ENCODE measurements at places on chromosomes 5 and 9.
A peak's percentile ranks its signal among the peaks of the same experiment; 100 is the strongest.

GRCh38 chr9:7246917-7247522, 489.2 kb downstream of the KDM4C start:
- peak; percentile 14 for DNase-seq

DNA sequence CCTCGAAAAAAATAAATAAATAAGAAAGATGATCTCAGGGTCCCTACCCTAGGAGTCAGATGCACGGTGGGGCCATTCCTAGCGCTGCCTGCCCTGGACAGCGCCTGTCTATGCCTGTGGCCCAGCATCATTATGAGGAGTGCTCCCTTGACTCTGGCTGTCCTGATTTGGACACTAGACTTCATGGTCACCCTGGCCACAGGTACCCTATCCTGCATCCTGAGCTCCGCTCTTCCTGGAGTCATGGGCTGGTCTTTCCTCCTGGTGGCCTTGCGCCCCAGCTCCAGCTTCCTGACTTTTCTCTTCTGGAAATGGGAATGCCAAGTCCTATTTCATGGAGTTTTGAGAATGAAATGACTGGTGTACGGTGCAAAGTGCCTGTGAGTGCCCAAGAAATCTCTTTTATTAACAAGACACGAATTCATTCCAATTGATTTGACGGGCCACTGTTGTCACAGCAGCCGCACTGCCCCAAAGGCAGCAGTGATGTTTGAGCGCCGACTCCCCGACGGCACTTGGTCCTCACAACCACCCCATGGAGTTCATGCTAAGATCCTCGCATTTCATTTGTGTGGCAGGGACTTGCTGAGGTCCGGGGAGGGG, 564 bp upstream of the AIF1L start:
- no peak for DNase-seq

GRCh38 chr5:8213701-8214240, 344.8 kb downstream of the MTRR start:
- DNase-seq, result no peak

DNA sequence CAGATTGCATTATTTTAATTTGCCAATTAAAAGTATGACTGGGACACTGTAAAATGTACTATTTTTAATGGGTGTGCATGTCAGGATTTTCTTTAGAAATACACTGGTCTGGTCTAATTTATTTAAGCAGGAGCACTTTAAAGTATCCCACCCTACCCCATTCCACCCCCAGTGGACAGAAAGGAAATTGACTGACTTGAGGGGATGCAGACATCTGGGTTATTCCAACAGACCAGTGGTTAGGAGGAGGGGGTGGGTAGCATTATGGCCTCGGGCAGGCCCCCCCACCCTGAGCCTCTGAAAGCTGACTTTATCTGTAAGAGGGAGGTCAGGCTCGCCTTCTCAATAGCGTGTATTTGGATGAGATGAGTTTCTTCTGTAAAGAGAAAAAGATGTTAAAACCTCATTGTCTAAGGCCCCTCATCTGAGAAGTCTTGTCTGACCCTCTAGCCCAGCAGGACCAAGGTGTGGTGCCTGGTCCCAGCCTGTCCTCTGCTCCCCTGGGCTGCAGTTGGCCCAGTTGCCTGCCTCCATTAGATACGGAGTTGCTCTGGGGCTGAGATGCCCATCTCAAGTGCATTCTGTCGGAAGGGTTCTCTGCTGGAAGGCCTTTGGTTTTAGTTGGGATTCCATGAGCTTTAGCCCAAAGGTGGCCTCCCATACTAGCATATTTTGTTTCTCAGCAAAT, 4.4 kb downstream of the HNRNPAB start:
- DNase-seq, result no peak

DNA sequence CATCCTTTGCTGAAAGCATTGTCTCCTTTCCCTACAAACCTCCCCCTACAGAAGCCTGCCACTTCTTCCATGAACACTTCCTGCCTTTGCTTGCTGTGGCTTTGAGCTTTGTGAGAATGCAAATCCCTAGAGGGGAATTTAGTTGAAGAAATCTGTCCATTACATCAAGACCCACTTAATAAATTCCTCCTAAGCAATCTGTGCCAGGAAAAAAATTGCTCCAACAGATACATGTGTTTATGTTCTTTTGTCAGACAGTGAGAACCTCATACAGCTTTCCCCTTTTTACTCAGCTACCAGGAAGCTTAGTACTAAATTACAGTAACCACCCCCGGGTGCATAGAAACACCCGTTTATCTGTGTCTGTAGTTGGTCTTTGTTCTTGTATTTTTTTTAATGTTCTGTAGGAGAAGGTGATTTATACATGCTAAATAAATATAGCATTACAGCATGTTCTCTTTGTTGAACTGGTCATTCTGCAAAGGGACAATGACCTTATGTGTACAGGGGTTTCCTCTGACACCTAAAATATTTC, 43.9 kb downstream of the SH3TC2 start:
- no peak for DNase-seq

- no peak for DNase-seq
Observed at GRCh38 chr5:59020611-59021285, 437.9 kb downstream of the RAB3C start.

DNA sequence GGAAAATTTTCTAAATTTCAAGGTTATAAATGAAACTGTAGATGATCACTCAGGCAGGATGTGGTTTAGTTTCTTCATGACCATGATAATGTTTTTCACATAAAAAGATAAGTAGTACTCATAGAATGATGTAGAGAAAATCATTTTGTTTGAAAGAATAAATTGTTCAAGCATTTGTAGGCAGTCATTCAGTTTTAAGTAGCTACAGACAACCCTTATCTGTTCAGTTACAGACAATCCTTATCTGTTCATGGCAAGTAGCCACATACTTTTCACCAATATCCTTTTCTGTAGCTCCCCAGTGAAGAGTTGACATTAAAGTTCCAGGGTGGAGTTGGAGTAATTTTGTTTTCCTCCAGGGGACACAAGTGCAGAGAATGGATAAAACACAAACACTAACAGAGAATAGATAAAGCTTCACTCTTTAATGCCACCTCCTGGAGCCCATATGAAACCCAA, 278.1 kb upstream of the TNC start:
- no peak for DNase-seq

DNA sequence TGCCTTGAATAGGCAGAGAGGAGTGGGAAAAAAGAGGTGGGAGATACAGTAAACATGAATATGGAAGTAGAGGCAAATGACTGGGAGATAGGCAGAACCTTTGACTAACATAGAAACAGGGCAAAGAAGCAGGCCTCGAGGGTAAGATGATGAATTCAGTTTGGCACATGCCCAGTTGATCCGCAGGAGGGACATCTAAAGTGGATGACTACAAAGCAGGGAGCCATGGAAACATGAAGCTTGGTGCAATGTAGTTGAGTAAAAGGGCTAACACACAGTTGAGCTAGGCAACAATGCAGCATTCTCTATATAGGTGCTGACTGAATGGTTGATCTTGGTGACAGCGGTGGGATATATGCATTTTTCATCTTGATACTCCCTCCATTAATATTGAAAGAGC, 253.8 kb downstream of the DMRT2 start:
- DNase-seq, result no peak

- no peak for DNase-seq
Observed at GRCh38 chr5:178201927-178202235, 2.5 kb upstream of the HNRNPAB start.

DNA sequence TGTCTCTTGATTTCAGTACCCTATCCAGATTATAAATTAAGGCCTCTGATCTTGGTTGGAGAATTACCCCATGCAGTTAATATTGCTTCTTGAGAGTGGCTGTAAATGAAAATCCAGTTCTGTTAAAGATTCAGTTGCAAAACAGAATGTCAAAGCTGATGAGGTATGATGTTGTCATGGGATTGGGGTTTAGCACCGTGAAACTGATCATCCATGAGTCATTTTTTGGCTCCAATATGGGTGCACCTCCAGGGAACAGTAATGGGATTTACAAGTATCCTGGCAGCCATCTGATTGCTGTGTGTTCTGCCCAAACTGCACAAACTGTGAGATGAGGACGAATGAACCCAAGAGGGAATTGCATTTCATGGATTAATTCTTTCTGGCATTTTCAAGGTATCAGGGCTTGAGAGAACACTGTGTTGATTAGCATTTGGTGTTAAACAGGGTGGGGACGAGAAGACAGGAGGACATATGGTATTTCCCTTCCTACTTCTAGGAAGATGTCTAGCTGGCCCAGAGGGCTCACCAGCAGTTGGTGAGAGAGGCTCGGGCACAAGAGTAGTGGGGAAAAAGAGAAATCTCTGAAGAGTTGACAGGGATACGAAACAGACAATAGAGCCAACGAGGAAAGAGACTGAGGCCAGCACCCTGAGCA, 214.7 kb downstream of the GAS1 start:
- peak; percentile 84 for DNase-seq

- no peak for DNase-seq
Observed at GRCh38 chr9:92637886-92638620, 31.9 kb downstream of the IPPK start.

DNA sequence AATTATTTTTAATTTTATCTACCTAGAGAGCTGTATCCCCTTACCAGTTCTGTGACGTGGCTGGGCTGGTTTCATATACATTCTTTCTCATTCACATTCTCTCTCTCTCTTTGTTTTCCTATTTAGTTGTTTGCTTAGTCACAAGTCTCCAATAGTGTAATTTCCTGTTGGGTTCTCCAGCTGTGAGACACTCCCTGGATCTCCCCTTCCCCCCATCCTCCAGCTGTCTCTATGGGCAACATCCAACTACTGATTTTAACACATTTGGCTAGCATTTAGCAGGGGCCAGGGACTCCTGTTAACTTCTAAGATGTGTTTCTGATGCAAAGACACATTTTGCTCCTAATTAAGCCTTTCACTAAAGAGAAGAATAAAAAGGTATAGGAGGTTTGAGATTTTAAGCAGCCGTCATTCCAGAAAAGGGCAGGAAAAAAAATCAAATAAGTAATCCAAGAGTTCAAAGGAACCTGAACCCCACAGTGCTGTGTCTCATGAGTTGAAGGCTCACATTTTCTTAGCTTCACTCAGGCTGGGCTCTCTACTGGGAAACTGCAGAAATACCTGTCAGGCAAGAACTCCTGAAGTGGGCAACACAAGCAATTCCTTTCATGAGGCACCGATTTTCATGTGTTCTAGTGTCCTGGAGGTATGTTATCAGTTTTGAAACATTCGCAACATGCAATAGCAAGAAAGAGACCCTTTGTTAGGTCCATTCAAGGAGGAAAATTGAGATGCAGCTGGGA, 198.7 kb upstream of the C9orf72 start:
- DNase-seq, result no peak

DNA sequence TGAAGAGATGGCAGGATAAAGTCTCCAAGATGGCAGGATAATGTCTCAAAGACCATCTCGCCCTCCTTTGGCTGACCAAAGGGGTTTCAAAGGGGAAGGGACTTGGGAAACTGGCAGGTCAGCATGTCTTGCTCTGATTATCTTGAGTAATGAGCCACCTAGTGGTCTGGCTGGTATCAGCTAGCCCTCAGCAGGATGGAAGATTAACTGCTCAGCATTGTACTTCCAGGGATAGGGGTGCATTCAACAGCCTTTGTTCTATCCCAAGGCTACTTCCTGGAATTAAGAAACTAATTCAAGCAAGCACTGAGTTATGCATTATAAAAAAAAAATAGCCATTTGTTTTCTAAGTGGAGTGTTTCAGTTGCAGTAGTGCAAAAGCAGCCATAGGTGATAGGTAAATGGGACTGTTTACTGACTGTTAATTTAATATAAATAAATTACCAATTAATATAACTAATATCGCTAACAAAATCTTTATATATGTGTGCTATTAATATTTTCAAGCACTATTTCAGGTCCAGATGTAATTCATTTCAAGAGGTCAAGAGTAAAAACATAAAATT, 555.5 kb downstream of the CDH9 start:
- DNase-seq, result peak; percentile 55

GRCh38 chr9:22214497-22215031, 205.5 kb upstream of the CDKN2B start:
- no peak for DNase-seq

DNA sequence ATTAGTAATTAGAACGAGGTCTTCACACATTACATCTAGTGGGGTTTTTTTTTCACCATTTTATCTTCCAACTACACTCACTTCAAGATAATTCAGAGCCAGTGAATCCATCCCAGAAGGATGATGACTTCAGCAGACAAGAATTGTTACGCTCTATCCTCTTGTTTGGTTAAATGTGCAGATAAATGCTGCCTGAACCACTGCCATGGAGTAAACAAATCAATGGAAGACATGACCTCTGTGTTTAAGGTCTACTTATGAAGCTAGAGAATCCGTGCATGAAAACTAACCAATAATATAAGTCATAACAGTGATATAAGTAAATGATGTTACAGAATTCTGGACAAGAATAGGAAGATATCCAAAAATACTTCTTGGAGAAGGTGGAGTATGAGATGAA, 602.6 kb downstream of the TLR4 start:
- no peak for DNase-seq

DNA sequence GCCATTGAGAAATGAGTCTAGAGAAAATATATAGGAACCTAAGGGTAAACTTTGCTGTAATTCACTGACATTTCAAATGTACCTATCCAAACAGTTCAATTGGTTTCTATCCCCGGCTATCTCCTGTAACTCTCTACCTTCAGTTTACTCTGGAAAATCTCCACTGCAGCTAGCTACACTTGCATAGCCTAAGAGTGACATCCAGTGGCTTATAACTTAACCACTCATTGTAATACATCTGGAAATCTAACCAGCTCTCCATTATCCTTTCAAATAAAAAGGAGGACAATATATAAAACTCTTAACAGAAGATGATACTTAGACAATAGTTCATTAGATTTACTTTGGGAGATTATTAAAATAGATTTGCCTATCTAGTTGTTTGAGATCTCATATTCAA, 35.3 kb upstream of the SPDL1 start:
- peak; percentile 71 for DNase-seq

GRCh38 chr5:56585999-56586691, 229.2 kb upstream of the MAP3K1 start:
- DNase-seq, result peak; percentile 41

DNA sequence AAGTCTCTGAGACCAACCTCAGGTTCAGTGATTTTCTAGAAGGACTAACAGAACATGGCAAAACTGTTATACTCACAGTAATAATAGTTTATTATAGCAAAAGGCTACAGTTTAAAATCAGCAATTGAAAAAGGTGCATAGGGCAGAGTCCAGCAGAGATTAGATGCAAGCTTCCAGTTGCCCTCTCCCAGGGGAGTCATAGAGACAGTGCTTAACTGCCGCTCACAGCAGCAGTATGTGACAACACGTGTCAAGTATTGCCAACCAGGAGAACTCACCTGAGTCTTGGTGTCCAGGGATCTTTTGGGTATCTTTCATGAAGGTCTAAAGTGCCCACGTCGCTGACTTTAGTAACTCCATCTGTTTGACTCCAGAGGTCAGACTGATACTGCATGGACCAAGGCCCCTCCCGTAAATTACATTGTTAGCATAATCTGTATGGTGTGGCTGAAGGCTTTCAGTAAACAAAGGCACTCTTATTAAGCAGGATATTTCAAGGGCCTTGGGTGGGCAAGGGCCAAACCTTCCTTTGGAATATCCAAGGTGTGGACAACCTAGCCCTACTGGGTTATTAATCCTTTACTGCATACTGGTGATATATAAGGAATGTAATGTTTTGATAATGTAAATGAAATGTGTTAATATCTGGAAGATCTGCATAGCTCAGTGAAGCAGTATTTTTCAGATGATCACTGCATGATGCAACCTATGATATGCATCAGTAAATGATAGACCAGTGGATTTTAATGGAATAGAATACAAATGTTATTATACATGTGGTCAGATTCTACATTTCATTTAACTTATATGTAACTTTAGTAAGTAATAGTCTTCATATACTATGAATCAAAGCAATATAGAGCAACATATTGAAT, 44.0 kb downstream of the RASA1 start:
- DNase-seq, result no peak
